ENCODE measurements at places on chromosomes 2 and 18.

DNA sequence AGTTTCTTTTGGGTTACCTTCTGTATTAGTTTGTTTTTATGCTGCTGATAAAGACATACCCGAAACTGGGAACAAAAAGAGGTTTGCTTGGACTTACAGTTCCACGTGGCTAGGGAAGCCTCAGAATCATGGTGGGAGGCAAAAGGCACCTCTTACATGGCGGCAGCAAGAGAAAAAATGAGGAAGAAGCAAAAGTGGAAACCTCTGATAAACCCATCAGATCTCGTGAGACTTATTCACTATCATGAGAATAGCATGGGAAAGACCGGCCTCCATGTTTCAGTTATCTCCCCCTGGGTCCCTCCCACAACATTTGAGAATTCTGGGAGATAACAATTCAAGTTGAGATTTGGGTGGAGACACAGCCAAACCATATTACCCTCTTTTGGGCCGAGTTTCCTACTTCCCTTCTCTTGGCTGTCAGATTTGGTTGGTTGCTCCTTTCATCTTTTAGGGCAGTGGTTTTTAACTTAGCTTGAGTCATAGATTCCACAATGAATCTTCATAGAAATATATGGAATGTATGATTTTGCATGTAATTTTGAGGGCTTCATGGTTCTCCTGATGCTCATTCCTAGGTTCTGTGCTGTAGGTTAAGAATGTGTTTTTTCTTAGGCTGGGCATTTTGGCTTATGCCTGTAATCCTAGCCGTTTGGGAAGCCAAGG lies 44.2 kb downstream of the CEP192 start:
- no peak for DNase-seq

DNA sequence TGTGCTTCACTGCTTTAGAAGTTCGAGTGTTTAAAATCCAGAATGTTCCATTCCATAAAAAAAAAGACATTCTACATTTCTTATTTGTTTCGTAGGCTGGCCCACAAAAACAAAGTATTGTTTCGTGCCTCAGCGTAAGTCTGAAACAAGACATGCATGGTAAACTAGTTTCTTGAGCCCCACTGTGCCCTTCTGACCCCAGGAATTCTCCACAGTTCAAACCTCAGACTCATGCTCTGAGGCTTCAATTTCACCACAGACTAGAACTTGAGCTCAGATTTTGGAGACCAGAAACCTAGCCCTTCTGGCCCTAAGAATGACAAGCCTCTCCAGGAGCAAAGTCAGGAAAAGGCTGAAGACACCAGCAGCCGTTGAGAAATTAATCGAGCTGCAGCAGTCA lies 151.5 kb downstream of the SLC8A1 start:
- DNase-seq: no peak

GRCh38 chr2:241120440-241120839 lies 18.4 kb upstream of the MTERF4 start:
- no peak for DNase-seq

DNA sequence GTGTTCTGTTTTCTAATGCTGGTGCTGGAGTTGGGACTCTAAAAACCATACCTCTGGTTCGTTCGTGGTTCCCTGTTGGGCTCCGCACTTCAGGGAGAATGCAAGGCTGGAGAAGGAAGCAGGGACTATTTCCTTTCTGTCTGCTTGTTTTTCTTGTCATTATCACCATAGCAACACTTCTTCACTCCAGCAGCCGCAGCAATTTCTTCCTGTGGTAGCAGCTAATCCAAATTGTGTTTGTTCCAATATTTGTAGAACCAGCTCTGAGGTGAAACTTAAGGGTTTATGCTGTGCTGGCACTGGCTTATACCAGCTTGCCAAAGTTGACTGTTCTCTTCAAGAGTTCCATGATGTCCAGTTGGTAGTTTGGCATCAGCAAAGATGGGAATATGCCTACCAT lies 301.4 kb upstream of the SYT4 start:
- no peak for DNase-seq

DNA sequence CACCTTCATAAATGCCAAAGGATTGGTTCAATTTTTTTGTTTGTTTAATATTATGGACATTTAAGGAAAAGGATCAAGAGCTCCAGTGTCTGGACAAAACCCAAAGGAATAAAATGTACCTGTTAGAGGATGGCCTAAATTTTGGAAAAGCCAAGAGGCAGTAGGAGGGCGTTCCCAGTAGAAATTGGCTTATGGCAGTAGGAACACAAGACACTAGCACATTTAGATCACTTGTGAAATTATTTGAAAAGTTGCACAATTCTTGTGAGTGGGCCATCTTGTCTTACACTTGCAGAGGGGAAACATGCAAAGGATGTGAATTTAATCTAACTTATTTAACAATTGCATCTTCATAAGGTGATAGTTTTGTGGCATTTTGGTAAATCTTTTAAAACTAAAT lies 3.2 kb downstream of the BZW1 start:
- DNase-seq: no peak

DNA sequence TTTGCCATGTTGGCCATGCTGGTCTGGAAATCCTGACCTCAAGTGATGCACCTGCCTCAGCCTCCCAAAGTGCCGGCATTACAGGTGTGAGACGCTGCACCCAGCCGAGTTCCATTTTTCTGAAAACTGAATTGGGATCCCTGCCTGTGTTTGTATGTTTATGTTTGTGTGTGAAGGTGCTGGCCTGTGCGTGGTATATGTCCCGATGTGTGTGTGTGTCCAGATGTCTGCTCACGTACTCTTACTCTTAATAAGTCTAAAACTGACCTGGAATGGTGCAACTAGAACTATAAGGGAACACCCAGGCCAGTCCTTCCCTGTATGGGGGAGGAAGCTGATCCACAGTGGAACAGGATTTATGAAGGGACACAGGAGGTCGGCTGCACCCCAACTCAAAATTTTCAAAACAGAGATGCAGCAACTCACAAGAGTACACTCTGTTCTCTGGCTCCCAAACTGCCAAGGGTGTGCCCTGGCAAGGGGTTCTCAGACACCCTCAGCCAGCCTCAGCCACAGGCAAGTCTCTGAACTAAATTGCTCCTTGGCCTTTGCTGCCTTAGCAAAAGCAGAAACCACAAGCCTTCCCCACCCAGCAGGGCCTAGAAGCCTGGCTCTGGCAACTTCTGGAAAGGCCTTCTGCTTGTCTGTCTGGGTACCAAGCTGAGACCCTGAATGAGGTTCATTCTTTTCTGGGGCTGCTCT lies 36.5 kb downstream of the RHOB start:
- DNase-seq: no peak

GRCh38 chr2:191954451-191954850 lies 107.6 kb upstream of the CAVIN2 start:
- DNase-seq: no peak

GRCh38 chr2:132652474-132652873 lies 17.5 kb downstream of the LYPD1 start:
- no peak for DNase-seq

- no peak for DNase-seq
Observed at GRCh38 chr2:110157153-110157793, 41.7 kb upstream of the MALL start.

DNA sequence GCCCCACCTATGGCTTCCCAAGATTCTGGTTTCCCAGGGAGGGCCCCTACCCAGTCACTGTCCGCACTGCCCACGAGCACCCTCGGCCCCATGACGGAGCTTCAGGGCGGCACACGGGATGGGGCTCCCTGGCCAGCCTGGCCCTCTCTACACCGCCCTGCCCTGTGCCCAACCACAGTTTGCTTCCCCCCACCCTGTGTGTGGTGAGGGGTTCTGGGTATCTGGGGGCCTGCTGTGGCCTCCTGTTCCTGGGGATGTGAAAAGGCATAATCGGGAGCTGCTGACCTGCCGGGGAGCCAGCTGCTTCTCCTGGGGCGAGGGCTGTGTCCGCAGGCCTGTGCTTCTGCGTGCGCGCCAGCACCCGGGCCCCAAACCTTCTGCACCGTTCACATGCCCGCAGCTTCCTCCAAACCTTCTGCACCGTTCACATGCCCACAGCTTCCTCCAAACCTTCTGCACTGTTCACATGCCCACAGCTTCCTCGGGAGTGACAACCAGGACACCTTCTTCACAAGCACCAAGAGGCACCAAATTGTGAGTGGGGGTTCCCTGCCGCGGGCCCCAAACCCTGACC lies 12.4 kb downstream of the ANO7 start:
- DNase-seq: no peak

DNA sequence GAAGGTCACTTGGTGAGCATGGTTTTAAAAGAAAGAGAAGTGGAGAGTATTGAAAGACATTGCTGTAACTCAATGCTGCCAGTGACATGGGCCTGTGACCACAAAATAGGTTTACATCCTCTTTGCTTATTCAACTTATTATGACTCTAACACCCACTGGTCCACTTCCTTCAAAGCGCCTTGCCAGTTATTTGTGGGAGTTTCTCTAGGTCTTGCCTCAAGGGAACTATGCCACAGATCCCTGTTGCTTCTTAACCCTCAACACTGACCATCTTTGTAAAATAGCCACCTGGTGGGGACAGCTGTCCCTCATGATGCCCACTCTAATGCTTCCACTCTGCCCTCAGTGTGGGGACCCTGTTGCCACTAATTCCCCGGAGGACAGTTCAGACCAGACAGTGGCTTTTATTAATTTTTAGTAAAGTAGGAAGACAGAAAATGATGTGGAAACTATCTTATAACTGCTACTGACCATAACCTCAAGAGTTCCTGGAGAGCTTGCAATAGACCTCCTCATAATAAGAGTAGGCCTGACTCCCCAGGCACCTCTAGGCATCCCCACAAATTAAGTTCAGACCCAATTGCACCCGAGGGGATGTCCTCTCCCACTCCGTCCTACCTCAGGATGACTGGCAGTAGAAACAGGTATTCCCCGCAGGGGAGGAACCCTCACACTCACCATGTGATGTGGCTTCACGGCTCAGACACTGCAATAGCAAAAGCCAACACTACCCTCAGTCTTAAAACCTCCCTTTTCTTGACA lies 31.3 kb upstream of the SLC25A52 start:
- DNase-seq: no peak

DNA sequence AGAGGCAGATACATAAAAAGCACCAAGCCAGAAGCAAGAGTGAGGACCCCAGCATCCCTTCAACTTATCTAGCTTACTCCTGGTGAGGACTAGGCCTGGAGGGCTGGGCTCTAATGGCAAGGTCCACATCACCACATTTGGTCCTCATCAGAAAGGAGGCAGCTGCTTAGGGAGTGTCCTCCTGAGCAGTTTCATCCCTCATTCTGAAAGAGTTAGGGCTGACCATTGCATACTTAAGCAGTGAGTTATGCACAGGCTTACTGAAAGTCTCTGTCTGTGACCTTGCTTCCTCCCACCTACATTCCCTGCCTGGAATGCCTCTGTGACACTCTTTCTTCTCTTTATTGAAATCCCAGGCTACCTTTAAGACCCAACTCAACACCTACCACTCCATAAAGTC lies 301.8 kb upstream of the ACVR2A start:
- DNase-seq: no peak

DNA sequence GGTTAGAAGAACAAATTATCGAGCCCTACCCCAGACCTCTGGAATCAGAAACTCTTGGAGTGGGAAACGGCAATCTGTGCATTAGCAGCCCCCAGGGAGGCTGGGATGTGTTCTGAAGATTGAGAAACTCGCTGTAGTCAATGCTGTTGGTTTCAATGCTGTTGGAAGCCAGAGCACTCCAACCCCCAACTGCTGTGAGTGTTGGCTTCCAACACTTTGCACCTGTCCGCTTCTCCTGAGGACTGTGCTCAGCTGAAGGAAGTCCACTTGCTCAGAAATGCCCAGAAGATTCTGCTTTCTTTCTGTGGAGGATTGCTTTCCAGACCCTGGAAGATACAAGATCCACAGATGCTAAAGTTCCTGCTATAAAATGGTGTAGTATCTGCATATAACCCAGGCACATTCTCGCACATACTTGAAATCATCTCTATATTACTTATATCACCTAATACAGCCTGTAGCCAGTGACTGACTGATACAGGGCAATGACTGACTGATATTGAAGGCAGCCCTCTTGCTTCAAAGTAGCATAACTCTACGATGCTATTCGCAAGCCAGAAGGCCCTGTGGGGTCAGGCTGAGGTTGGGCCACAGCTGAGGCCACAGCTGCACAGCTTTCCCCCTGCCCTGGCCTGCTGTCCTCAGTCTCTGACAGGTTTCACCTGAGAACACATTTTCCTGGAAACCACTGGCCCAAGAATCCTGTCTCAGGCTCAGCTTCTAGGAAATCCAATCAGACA lies 757.7 kb upstream of the ID2 start:
- DNase-seq: no peak

- DNase-seq: no peak
Observed at GRCh38 chr2:231034291-231034882, 2.9 kb upstream of the C2orf72 start.

GRCh38 chr2:174873471-174873870 lies 109.2 kb upstream of the CHRNA1 start:
- DNase-seq: no peak

DNA sequence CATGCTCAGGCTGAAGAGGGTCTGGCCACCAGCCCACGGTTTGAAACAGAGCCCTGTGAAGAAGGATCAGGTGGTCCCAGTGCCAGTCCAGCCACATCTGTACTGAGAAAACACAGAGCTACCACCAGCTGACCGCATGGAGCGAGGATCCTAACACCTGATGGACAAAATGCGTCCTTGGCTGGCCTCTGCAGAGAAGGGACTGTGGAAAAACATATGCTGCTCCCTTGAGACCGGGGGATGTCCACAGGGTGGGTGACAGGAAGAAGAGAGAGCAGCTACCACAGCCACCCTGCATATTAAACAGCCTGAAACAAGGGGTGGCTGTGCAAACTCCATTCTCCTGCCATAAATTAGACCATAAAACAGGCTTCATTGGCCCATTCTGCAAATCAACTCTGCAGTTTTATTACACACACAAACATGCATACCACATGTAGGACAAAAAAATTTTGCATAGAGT lies 137.2 kb downstream of the BCL2 start:
- DNase-seq: no peak

DNA sequence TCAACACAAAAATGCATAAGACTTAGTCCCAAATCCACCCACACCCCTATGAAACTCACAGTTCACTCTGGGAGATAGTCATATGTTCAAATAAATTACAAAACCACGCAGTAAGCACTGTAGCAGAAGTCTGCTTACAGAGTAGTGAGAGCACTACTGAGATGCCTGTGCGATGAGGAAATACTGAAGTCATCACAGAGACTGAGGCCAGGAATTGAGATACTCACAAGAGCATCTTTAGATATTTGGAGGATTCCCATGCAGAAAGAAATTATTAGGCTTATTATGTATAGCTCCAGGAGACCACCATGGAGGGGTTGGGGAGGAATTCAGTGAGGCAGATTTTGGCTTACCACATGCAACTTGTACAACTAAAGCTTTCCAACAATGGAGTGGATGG lies 82.3 kb downstream of the ANTXR1 start:
- DNase-seq: no peak

GRCh38 chr2:66370824-66371223 lies 64.1 kb upstream of the MEIS1 start:
- DNase-seq: no peak

DNA sequence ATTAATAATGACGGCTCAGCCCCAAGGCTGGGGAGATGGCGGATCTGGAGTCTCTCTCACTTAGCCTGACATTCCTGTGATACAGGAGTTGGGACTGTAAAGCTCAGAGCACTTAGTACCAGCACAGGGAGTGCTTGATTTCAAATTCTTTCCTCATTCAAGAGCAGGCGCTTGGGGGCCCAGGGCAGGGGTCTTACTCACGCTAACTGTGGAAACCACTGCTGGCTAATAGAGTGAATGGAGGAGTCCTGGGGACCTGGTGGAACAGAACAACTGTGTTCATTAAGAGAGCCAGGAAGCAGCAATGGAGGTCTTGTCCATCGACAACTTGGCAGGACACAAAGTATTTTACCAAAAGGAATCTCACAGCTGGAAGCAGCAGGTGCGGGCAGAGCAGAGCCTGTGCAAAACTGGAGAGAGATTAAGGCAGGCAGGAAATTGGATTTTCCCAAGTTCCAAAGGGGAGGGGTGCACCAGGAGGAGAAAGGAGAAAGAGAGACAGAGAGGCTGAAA lies 358.9 kb downstream of the TNS1 start:
- DNase-seq: no peak
